ENCODE measurements at places on chromosomes 3 and 15. TPM values are rescaled to one million over a fixed set of nuclear protein-coding genes. Genes with fewer than 3 reads are reported as not detected.

TLR9 gene
- not detected for total RNA-seq

XCR1 gene
- total RNA-seq: 0.23 TPM

PDE8A gene
- 33.9 TPM for total RNA-seq

SYNM gene
- total RNA-seq: 2.4 TPM

ITIH4 gene
- total RNA-seq: 0.82 TPM

PARP6 gene
- 20.0 TPM for total RNA-seq

APOD gene
- 0.08 TPM for total RNA-seq

PPP4R2 gene
- total RNA-seq: 63.7 TPM

KLF15 gene
- 2.6 TPM for total RNA-seq

GUCA1C gene
- total RNA-seq: not detected

GPR15 gene
- not detected for total RNA-seq

PFKFB4 gene
- total RNA-seq: 4.3 TPM
